ENCODE measurements at places on chromosomes 16 and 17. TPM values are rescaled to one million over a fixed set of nuclear protein-coding genes. Genes with fewer than 3 reads are reported as not detected.

The CACNB1 gene
- total RNA-seq, result 1.6 TPM

The DGKE gene
- 7.3 TPM for total RNA-seq

The KRT25 gene
- total RNA-seq, result not detected

The CDK10 gene
- total RNA-seq, result 37.7 TPM

The TMEM204 gene
- total RNA-seq, result 158 TPM

The OR1G1 gene
- not detected for total RNA-seq

The CFAP97D1 gene
- under 0.01 TPM for total RNA-seq

The PRSS36 gene
- 0.39 TPM for total RNA-seq

The MYOCD gene
- 0.25 TPM for total RNA-seq

The IST1 gene
- 153 TPM for total RNA-seq

The DHX58 gene
- total RNA-seq, result 3.5 TPM

The RAB26 gene
- total RNA-seq, result 0.77 TPM

The BAIAP3 gene
- 1.6 TPM for total RNA-seq

The MAF gene
- total RNA-seq, result 39.0 TPM

The TNFSF13 gene
- total RNA-seq, result 0.26 TPM

The CACNG1 gene
- not detected for total RNA-seq

The RHBDL1 gene
- total RNA-seq, result 0.25 TPM

The SLC5A11 gene
- 0.13 TPM for total RNA-seq

The CDH13 gene
- total RNA-seq, result 68.9 TPM

The HBA1 gene
- not detected for total RNA-seq

The CD300H gene
- total RNA-seq, result not detected

The ACE gene
- total RNA-seq, result 51.3 TPM

The CHST5 gene
- 0.13 TPM for total RNA-seq

The KRT32 gene
- total RNA-seq, result not detected

The ZPBP2 gene
- total RNA-seq, result not detected

The KCNJ16 gene
- total RNA-seq, result not detected

The ACSF3 gene
- total RNA-seq, result 19.1 TPM

The TP53TG3D gene
- total RNA-seq, result 0.26 TPM

The KCNH4 gene
- total RNA-seq, result 0.13 TPM

The PRKAR1A gene
- 272 TPM for total RNA-seq

The KRT36 gene
- total RNA-seq, result 0.38 TPM

The SDR42E1 gene
- 4.4 TPM for total RNA-seq

The PNMT gene
- total RNA-seq, result 1.4 TPM

The MT1F gene
- total RNA-seq, result 0.51 TPM

The HSD17B2 gene
- total RNA-seq, result 105 TPM

The KRT222 gene
- total RNA-seq, result 0.13 TPM

The TEKT1 gene
- total RNA-seq, result not detected

The PRAC2 gene
- not detected for total RNA-seq

The RASD1 gene
- total RNA-seq, result 5.4 TPM

The MRPS23 gene
- 30.2 TPM for total RNA-seq

The CCL17 gene
- total RNA-seq, result not detected

The SERPINF2 gene
- total RNA-seq, result not detected

The ATP1B2 gene
- total RNA-seq, result not detected

The SOX8 gene
- 0.26 TPM for total RNA-seq

The CD7 gene
- total RNA-seq, result not detected

The CA4 gene
- 2.3 TPM for total RNA-seq

The FSCN2 gene
- total RNA-seq, result 0.76 TPM

The ABCA5 gene
- total RNA-seq, result 18.5 TPM

The CCL2 gene
- total RNA-seq, result 102 TPM

The HES7 gene
- total RNA-seq, result not detected

The TBX6 gene
- under 0.01 TPM for total RNA-seq

The RUNDC1 gene
- 6.2 TPM for total RNA-seq

The CHRNE gene
- 0.90 TPM for total RNA-seq

The KRT40 gene
- not detected for total RNA-seq

The MPP2 gene
- 0.13 TPM for total RNA-seq

The PIPOX gene
- 1.2 TPM for total RNA-seq

The CRISPLD2 gene
- total RNA-seq, result 0.13 TPM
